ENCODE measurements at places on chromosomes 2 and 18. TPM values are rescaled to one million over a fixed set of nuclear protein-coding genes. Genes with fewer than 3 reads are reported as not detected.

GRCh38 chr2:109270505-109271312, 141.7 kb downstream of the SH3RF3 start:
- no peak for DNase-seq

DNA sequence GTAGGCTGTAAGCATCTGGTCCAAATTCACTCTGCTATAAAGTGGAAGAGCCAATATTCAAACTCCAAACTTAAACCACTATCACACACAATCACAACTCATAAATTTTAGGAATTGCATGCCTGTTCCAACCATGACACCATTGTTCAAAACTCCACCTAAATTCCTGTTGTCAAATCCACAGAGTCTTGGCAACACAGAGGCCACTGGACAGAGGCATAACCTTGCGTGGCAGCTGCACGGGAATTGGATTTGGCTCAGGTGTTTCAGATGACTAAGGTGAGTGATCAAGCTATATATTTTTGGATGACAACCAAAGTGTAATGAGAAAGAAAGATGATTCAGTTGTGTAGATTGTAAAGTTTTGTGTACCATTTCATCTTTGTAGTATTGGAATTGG, 422.7 kb upstream of the TNP1 start:
- DNase-seq: no peak

The VIL1 gene
- not detected for total RNA-seq

DNA sequence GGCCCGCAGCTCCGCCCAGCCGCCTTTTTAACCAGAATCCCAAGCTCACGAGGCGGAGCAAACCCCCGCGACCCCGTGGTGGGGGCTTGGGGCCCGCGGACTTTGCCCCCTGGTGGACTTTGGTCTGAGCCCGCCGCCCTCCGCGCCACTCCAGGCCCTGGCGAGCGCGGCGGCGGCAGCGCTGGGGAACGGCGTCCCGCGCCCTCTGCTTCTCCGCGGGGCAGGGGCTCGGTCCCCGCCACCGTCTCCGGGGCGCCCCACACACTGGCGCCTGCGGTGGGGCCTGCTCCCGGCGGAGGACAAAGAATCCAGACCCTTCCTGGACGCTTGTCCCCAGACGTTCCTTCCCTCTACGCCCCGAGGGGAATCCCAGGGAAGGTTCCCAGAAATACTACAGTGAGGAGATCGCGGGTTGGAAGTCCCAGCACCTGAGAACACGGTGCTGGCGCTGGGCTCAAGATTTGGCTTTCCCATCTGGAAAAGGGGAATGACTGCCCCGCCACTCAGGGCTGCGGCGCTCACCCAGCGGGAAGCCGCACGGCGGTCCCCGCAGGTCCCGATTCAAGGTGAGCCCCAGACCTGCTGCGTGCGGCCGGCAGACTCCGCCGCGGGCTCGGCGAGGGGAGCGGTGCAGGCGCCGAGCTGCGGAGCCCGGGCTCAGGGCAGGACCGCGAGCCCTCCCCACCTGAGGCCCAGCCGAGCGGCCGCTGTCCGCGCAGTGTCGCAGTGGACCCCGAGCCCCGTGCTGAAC, at the start of gene HAAO:
HAAO (minus strand) TSS at position 1 of the 751 bp plus-strand sequence. CDS start 47 bp downstream, outside the sequence.
- DNase-seq: peak; percentile 74

DNA sequence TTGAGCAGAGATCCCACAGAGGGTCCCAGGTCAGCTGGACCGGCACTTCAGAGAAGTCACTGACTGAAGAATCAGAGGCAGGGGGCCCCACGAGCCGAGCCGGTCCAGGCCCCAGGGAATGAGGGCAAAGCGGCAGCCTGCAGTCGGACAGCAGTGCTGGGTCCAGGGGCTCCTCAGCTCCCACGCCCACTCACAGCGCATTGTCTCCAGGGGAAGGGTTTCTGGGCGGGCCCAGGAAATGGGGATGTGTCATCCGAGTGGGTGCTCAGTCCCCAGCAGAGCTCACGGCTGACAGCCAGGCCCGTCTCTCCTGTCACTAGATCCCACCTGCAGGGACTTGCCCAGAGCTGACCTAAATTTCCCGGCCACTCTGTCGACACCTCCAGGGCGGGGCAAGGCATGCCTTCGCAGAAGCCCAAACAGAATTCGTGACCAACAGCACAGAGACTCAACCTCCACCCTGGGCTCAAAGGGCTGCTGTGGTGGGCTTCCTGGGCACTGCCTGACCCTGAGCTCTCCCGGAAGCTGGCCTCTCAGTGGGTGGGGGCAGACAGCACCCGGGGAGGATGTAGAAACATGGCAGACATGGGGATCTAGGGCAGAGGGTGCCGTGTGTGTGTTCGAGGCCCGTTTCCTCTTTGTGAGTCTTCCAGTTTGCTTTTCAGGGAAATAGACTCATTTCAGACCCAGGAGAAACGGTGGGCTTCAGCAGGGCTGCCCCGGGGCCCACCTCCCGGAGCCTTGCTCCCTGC, 42.1 kb upstream of the TAF1B start:
- DNase-seq: no peak

Data from cardiac septum (tissue), 1 donor.